ENCODE measurements at places on chromosomes 1 and 21. TPM values are rescaled to one million over a fixed set of nuclear protein-coding genes. Genes with fewer than 3 reads are reported as not detected.

- DNase-seq: no peak
Measured at GRCh38 chr1:200372095-200372884, 37.5 kb downstream of the ZNF281 start.

DNA sequence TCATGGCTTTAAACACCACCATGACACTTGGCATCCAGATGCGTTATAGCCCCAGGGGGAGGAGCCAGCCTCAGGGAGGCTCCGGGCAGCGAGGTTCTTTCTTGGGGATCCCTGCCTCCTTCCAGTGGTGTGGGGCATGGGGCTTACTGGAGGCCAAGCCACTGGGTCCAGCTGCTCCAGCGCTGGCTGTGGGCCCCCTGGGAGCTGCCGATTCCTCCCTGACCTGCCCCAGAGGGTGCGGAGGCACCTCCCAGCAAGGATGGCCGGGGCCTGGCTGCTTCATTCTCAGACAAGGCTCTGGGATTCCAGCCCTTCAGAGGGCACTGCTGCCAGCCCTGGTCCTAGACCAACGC, 159.3 kb downstream of the PEX14 start:
- DNase-seq: no peak

Gene KCTD3
- 31.4 TPM for total RNA-seq

GRCh38 chr1:233700338-233700737, 86.4 kb downstream of the KCNK1 start:
- no peak for DNase-seq

Gene PINK1
- total RNA-seq: 155 TPM

Gene ACTA1
- 0.21 TPM for total RNA-seq

DNA sequence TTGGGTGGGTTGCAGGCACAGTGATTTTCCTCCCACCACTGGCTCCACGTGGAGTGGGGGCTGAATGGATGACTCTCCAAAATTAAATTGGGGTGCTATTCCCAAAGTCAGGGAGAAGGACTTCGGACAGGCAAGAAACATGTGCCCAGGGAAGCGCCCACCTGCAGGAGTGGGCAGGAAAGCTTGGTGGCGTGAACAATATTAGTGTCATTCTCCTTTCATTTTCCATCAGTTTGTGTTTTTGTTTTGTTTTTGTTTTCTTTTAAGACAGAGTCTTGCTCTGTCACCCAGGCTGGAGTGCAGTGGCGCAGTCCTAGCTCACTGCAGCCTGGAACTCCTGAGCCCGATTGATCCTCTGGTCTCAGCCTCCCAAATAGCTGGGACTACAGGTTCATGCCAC, 30.1 kb downstream of the TOMM20 start:
- no peak for DNase-seq
